Stimulated activated naive B cell treated with anti-CD40 and anti-IgM and Interleukin-4, amounts not matched to agents 10 μg/mL and 1 μg/mL and 100 μg/mL, for 72 hours (primary cell): ENCODE measurements at places on chromosomes 5 and 9.

DNA sequence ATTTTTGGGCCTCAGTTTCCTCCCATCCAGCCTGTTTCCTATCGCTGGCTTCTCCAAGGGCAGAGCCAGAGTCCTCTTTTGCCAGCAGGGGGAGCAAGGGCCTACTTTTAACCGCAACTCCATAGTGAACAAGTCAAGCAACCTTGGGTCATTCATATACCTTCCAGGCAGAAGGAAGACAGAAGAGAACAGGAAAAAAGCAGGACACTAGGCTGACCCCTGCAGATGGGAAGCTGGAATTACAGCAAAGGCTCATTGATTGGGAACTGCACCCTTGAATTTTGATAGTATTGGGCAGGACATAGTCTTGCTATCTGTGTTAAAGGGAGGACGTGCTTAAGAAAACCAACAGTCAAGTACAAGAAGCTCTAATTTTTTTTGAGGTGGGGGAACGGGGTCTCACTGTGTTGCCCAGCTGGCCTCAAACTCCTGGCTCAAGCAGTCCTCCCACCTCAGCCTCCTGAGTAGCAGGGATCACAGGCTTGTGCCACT, 30.1 kb downstream of the QRFP start:
- no peaks in the 10 kb centered on the region for H3K27me3 ChIP-seq
- DNase-seq = peak; percentile 27
- H3K27ac ChIP-seq = no peak overlapping the region
- peaks cover 15% of the 10 kb centered on the region for H3K36me3 ChIP-seq

DNA sequence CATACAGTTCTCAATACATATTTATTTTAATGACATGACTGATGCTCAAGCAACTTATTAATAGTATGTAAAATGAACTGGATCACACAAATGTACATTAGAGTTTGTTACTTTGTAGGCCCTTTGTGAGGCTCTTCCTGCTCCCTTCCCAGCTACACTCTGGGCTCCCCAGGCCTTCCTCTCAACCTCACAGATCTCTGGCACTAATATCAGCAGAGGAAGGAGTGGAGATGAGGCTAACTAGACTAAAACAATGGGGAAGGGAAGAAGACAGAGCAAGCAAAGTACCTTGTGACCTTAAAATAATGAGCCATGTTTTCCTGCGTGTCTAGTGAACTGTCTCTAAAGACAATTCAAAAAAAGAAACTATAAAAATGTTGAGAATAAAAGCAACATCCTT, 30.3 kb upstream of the TEK start:
- no peaks in the 10 kb centered on the region for H3K4me1 ChIP-seq
- no peaks in the 10 kb centered on the region for H3K27me3 ChIP-seq
- no peak for DNase-seq
- H3K27ac ChIP-seq = peak overlapping the region; percentile 15
- H3K4me3 ChIP-seq = no peak overlapping the region

GRCh38 chr5:61496446-61496845, 164.4 kb downstream of the ZSWIM6 start:
- no peak for DNase-seq
- H3K27me3 ChIP-seq = no peaks in the 10 kb centered on the region
- H3K4me3 ChIP-seq = no peak overlapping the region
- H3K4me1 ChIP-seq = no peaks in the 10 kb centered on the region

- no peak overlapping the region for H3K4me3 ChIP-seq
- H3K27ac ChIP-seq = no peak overlapping the region
- no peak for DNase-seq
These were observed 300.3 kb downstream of the EFNA5 start for GRCh38 chr5:107370396-107370968.

- H3K27me3 ChIP-seq = no peaks in the 10 kb centered on the region
- no peak overlapping the region for H3K27ac ChIP-seq
- no peaks in the 10 kb centered on the region for H3K36me3 ChIP-seq
- no peaks in the 10 kb centered on the region for H3K4me1 ChIP-seq
- no peak for DNase-seq
- H3K4me3 ChIP-seq = no peak overlapping the region
These were observed 127.8 kb downstream of the PCSK5 start for GRCh38 chr9:76018235-76018634.

DNA sequence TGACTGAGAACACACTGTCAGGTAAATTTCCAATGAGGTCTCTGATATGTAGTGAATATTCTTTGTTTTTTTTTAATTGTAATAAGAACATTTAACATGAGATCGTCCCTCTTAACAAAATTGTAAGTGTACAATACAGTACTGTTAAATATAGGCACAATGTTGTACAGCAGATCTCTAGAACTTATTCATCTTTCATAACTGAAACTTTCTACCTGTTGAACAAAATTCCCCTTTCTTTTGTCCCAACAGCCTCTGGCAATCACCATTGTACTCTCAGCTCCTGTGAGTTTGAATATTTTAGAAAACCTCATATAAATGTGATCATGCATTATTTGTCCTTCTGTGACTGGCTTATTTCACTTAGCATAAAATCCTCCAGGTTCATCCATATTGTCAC, 10.6 kb upstream of the PRLR start:
- H3K27me3 ChIP-seq = peaks cover 11% of the 10 kb centered on the region
- no peak for DNase-seq
- no peaks in the 10 kb centered on the region for H3K36me3 ChIP-seq
- H3K4me3 ChIP-seq = no peak overlapping the region
- H3K27ac ChIP-seq = no peak overlapping the region

DNA sequence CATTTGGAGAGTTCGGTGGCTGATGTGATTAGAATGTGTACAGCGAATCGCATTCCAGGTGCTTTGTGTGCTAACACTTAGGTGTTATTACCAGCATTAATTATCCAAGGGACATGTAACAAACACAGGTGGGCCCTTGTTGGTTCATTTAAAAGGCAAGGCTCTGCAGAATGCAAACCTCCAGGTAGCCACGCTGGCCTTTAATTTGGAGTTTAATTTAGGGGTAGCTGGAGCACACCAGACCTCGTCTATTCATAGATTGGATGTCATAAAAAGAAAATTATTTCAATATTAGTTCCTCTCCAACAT, 191.1 kb downstream of the MAT2B start:
- H3K4me1 ChIP-seq = peaks cover 12% of the 10 kb centered on the region
- H3K27ac ChIP-seq = no peak overlapping the region
- H3K4me3 ChIP-seq = no peak overlapping the region
- H3K27me3 ChIP-seq = no peaks in the 10 kb centered on the region
- no peaks in the 10 kb centered on the region for H3K36me3 ChIP-seq
- no peak for DNase-seq

- no peak for DNase-seq
- H3K27ac ChIP-seq = no peak overlapping the region
- peaks cover 20% of the 10 kb centered on the region for H3K4me1 ChIP-seq
- no peak overlapping the region for H3K4me3 ChIP-seq
- H3K36me3 ChIP-seq = peaks cover 82% of the 10 kb centered on the region
These were observed 88.3 kb downstream of the ANKRD33B start for GRCh38 chr5:10652151-10652550.

GRCh38 chr5:39140558-39141168, 66.5 kb upstream of the RICTOR start:
- no peaks in the 10 kb centered on the region for H3K36me3 ChIP-seq
- DNase-seq = no peak
- H3K27me3 ChIP-seq = no peaks in the 10 kb centered on the region
- H3K27ac ChIP-seq = no peak overlapping the region
- no peaks in the 10 kb centered on the region for H3K4me1 ChIP-seq

GRCh38 chr5:171342362-171343111, 33.5 kb downstream of the TLX3 start:
- H3K4me1 ChIP-seq = no peaks in the 10 kb centered on the region
- H3K36me3 ChIP-seq = no peaks in the 10 kb centered on the region
- H3K27ac ChIP-seq = no peak overlapping the region
- no peak for DNase-seq
- H3K27me3 ChIP-seq = peaks cover 23% of the 10 kb centered on the region

- no peak overlapping the region for H3K4me3 ChIP-seq
- H3K36me3 ChIP-seq = no peaks in the 10 kb centered on the region
- no peaks in the 10 kb centered on the region for H3K4me1 ChIP-seq
- H3K27me3 ChIP-seq = peaks cover 12% of the 10 kb centered on the region
These were observed 277.0 kb downstream of the SMARCA2 start for GRCh38 chr9:2291980-2292704.

DNA sequence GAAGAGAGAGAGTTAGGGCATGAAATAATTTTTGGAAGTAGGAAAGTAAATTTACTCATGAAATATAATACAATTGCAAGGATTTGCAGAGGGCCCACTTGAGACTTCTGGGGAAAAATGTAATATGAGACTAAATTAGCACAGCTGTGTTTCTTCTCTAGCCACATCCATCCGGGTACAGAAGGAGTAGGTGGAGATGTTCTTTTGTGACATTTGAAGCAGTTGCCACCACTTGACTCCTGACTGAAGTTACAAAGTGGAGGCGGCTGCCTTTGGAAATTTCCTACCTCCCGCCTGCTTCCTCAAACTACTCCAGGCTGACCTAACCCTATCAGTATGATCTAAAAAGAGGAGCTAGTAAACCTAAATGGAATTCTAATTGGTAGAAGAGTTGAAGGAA, 58.1 kb upstream of the SHISAL2B start:
- no peak overlapping the region for H3K4me3 ChIP-seq
- peaks cover 3% of the 10 kb centered on the region for H3K4me1 ChIP-seq
- H3K36me3 ChIP-seq = no peaks in the 10 kb centered on the region
- no peak overlapping the region for H3K27ac ChIP-seq
- peaks cover 13% of the 10 kb centered on the region for H3K27me3 ChIP-seq

DNA sequence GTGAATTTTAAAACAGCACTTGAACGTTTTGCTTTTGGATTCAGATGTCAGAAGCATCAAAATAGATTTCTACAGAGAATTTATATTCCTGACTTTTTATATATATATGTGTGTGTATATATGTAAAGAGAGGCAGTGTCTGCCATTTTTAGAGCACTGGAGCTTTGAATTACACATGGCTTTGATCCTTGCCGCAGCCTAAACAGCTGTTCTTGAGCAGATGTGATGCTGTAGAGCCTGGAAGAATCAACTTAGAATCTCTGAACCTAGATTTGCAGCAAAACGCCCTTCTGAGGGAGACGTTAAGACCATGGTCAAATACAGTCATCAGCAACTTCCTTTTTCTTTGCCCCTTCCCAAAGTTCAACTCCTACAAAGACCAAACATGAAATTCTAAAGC, 21.7 kb upstream of the C5orf47 start:
- no peaks in the 10 kb centered on the region for H3K4me1 ChIP-seq
- peaks cover 8% of the 10 kb centered on the region for H3K36me3 ChIP-seq
- no peak for DNase-seq
- H3K4me3 ChIP-seq = no peak overlapping the region
- H3K27me3 ChIP-seq = peaks cover 14% of the 10 kb centered on the region

DNA sequence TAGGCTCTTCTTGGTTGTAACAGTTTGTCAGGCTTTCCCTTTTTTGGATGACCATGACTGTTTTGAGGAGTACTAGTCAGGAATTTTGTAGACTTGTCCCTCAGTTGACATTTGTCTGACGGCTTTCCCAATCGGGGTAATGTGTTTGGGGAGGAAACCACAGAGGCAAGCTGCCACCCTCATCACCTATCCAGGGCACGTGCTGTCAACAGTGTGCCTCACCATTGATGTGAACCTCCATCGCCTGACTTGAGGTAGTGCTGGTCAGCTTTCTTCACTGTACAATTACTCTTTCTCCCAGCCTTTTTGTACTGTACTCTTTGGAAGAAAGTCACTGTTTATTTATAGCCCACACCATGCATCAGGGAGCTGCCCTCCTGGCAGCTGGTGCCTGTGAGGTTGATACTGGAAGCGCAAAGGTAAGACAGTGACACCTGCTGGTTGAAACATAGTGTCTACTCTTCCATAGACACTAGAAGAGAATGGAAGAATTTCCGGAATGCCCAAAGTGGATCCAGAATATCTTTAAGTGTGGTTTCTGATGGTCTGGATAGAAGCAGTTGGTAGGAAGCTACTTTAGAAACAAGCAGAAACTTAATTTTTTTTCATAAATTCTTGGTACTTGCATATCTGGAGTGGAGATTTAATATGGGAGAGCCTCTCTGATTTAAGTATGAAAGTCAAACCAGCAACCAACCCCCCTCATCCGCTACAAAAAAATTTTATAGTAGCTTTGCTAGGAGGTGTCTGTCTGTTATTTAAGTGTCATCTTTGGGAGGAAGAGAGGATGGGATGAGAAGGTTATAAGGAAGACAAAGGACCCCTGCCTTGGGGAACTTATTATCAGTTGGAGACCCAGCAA, 69.3 kb downstream of the SNX30 start:
- no peaks in the 10 kb centered on the region for H3K27me3 ChIP-seq
- peak overlapping the region; percentile 0 for H3K27ac ChIP-seq
- peaks cover 8% of the 10 kb centered on the region for H3K4me1 ChIP-seq
- peaks cover 8% of the 10 kb centered on the region for H3K36me3 ChIP-seq
